ENCODE measurements at places on chromosomes 6 and 20.

DNA sequence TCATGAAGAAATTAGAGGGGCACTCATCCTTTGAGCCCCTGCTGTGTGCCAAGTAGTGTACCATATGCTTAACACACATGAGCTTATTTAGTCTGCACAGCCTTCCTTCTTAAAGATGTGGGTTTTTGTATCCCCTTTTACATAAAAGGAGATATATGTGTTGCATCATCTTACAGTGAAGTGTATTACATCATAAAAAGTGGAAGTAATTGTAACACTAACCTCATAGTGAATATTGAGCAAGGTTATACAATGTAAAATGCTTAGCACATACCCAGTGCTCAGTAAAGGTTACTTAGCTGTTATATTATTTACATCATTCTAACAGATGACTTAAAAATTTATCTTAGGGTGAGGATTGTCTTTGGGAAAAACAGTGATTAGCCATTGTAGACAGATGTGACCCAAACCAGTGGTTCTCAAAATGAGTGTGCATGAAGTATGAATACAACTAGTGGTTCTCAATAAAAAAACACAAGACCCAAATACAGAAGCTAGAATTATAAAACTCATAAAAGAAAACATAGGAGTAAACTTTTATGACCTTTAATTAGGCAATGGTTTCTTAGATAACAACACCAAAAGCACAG lies 3.8 kb upstream of the PIGU start:
- DNase-seq, result no peak

DNA sequence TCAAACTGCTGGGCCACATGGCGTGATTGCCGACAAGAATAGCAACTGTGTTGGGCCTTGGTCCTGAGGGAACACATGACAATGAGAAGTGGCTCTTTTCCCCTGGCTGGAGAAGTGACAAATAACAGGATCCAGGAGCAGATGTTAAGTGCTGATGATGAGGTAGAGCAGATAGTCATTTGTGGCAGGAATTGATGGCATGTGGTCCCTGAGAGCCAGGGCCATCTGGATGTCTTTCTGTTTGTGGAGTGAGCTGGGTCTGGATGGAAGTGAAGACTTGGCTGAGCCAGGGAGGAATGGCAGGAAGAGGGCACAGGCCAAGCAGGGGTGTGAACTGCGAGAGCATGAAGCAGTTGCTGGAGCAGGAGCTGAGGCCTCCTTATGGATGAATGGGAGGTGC lies 67.8 kb downstream of the SCAND1 start:
- DNase-seq, result no peak

GRCh38 chr20:32581839-32582658 lies 3.1 kb downstream of the NOL4L start:
- no peak for DNase-seq

GRCh38 chr6:154783229-154783628 lies 50.0 kb downstream of the SCAF8 start:
- no peak for DNase-seq

- DNase-seq, result peak; percentile 34
Measured at GRCh38 chr20:35821807-35822242, 50.0 kb downstream of the PHF20 start.

GRCh38 chr6:38215651-38216311 lies 396.3 kb downstream of the ZFAND3 start:
- DNase-seq, result no peak

DNA sequence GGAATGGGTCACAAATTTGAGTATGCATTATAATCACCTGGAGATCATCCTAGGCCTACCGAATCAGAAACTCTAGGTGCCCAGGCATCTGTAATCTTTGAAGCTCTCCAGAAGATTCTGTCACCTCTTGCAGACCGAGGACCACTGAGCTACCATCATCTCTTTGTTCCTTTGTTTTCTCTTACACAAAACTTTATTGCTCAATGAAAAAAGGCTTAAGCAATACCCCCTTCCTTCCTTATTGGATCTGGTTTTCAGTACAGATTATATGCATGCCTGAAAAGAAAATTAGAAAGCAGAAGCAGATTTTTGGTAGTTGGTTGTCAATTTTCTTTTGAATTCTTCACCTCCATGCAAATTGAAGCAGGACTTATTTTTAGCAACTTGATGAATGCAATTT lies 31.3 kb downstream of the STX11 start:
- no peak for DNase-seq
